ENCODE measurements at places on chromosomes 1 and 21.

DNA sequence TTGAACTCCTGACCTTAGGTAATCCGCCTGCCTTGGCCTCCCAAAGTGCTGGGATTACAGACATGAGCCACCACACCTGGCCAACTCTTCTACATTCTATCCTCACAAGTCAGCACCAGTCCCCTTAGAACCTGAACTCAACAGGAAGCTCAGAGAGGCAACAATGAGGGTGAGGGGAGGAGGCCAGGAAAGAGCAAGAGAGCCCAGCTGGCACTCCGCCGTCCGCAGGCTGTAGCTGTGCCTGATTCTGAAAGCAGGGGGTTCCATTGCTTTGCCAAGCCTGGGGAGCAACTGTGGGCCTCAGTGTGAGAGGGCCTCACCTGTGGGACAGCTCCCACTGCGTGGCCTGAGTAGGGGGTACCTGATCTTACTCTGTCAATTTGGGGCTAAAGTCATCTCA lies 18.7 kb downstream of the STK40 start:
- DNase-seq: no peak

- DNase-seq: no peak
Observed at GRCh38 chr1:245971711-245972085, 535.4 kb downstream of the SMYD3 start.

DNA sequence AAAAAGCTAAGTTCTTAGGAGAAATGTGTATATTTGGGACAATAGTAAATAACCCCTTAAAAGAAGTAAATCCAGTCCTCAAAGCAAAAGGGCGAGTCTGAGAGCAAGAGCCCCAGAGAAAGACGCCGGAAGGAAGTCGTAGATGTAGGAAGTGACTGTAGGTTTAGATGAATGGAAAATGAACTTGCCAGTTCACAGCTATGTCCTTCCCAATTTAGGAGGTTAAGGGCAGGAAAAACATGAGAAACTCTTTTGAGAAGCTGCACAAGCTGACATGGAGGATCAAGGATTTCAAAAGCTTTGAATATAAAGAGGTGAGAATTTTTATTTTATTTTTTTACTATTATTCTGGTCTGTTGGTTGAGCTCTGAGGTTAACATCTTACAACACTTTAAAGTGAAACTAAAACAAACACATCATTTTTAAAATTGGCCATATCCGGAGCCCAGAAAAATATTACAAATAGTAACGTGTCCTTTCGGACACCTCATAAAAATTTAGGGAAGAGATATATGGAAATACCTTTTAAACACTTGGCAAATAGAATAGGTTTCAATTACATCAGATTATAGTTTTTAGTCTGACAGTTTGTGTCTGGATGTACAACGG lies 1178.6 kb downstream of the MRPL39 start:
- no peak for DNase-seq

DNA sequence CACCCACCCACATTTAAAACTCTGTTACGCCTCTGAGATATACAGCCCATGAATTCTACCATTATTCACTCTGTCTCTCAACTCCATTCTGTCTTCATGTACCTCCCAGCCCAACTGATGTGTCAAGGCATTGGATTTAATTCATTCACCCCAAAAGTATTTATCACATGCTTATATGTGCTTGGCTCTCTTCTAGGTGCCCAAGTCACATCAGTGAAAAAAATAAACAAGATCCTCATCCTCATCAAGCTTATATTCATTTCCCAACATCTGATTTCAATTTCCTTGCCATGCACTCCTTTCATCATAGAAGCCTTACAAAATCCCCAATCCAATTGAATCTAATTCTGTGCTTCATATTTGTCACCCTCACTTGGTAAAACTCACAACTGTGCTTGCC lies 967.6 kb downstream of the LTN1 start:
- DNase-seq: no peak

- no peak for DNase-seq
Observed at GRCh38 chr1:77316966-77317365, 35.1 kb downstream of the AK5 start.

GRCh38 chr1:9530320-9530719 lies 8.9 kb upstream of the SLC25A33 start:
- no peak for DNase-seq

- DNase-seq: no peak
Observed at GRCh38 chr1:2973601-2974593, 47.4 kb upstream of the ACTRT2 start.

DNA sequence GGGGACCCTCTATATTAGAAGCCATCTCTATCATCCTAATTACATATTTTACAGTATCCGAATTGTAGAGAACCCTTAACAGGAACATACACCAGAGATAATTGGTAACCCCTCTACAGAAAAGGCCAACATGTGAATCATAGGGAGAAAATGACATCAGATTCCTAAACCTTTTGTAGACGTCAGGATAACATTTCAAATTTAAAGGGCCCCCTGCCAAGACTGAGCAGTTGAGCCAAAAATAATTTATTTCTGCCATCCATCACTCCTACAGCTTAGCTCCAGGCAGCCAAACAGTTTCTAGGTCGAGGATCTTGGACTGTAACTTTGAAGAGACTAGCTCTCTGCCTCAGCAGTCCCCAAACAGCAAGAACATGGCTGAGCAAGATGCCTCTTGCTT lies 21.2 kb downstream of the ZNF697 start:
- DNase-seq: no peak
